ENCODE measurements at places on chromosomes 6 and 20.

DNA sequence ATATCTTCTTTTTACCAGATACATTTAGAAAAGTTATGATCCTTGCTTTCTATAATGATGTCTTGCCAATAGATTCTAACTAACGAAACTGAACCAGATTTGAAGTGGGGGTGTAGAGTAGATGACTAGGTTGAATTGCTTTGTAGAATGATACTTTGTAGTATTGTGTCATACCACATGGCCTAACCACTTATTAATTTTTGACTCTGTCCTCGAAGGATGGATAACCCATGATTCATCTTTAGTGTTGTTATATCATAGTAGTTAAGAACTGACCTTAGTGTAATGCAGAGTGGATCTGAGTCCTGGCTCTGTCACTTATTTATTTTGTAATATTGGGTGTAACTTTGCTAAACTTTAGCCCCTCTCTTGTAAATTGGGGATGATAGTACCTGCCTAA lies 4.5 kb downstream of the PHF3 start:
- DNase-seq, result no peak

DNA sequence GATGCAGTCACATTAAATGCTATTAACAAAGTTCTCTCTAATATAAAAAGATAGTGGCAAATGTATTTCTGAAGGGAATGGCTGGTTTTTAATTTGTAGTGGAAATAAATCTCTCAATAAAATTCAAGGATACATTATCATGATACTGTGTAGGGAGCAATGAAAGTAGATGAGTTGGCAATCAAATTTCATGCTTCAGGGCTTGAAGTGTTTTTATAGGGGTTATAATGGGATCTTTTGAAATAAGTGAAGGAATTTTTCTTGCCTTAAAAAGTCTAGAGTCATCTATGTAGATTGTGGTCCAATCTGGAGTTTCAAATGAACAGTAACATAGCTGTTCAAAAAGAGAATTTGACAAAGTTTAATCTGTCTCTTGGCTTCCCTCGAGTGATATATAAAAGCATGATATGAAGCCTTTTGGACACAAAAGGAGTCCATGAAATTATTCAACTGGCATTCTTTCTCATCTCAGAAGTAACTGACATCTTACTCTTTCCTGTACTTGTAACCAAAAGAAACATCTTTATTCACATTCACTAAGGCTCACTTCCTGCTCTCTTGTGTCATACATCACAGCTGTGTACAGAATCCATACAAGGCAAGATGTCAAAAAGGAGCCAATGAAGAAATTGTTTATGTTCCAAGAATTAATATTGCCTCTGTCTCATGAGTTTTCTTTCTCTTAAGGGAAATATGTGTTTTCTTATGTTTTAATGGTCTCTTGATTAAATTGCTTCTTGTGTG lies 591.0 kb upstream of the GJE1 start:
- DNase-seq, result no peak

GRCh38 chr6:135087403-135087802 lies 32.8 kb upstream of the HBS1L start:
- peak; percentile 85 for DNase-seq

GRCh38 chr6:89045576-89045975 lies 35.0 kb upstream of the PNRC1 start:
- no peak for DNase-seq

GRCh38 chr6:41799559-41799911 lies 12.0 kb downstream of the TOMM6 start:
- DNase-seq, result no peak

DNA sequence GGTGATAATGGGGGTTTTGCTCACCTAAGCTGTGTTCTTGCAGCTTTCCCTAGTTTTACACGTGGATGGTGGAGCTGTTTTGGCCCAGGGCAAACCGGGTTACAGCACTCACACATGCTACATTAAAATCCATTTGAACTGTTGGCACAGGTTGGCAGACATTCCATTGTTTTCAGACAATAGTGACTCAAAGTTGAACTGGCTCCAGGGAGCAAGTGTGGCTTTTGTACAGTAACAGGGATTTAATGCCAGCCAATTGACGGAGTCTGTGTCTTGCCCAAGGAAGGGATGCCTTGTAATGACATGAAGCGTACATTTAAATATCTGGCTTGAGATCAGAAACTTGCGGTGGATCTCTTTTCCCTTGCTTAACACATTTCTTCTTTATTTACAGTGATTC lies 183.1 kb downstream of the DTNBP1 start:
- DNase-seq, result no peak

- DNase-seq, result peak; percentile 60
Observed at GRCh38 chr6:44918671-44919296, 409.3 kb upstream of the RUNX2 start.

- DNase-seq, result peak; percentile 95
Observed at GRCh38 chr20:38143646-38144554, 21.2 kb downstream of the TGM2 start.

DNA sequence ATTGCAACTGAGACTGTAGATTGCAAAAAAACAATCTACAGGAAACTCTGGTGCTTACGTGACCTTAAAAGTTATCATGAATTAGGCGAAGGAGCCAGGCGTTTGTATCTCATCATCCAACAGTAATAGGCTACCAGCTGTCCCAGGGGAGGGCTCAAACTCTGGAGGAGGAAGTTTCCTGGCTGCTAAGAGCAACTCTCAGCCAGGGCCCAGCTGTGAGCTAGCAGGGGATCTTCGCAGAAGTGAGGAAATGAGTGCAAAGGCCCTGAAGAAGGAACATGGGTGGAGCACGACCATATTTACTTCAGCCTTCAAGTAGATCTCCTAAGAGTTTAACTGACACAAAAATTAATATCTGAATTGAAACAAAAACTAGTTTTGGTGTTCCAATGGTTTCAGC lies 686.9 kb upstream of the MAP3K7 start:
- no peak for DNase-seq

- DNase-seq, result no peak
Observed at GRCh38 chr20:63345328-63346100, 15.6 kb downstream of the CHRNA4 start.

- no peak for DNase-seq
Observed at GRCh38 chr20:40738976-40739375, 49.9 kb upstream of the MAFB start.

- DNase-seq, result peak; percentile 53
Observed at GRCh38 chr6:35719830-35720733, 16.8 kb upstream of the ARMC12 start.

DNA sequence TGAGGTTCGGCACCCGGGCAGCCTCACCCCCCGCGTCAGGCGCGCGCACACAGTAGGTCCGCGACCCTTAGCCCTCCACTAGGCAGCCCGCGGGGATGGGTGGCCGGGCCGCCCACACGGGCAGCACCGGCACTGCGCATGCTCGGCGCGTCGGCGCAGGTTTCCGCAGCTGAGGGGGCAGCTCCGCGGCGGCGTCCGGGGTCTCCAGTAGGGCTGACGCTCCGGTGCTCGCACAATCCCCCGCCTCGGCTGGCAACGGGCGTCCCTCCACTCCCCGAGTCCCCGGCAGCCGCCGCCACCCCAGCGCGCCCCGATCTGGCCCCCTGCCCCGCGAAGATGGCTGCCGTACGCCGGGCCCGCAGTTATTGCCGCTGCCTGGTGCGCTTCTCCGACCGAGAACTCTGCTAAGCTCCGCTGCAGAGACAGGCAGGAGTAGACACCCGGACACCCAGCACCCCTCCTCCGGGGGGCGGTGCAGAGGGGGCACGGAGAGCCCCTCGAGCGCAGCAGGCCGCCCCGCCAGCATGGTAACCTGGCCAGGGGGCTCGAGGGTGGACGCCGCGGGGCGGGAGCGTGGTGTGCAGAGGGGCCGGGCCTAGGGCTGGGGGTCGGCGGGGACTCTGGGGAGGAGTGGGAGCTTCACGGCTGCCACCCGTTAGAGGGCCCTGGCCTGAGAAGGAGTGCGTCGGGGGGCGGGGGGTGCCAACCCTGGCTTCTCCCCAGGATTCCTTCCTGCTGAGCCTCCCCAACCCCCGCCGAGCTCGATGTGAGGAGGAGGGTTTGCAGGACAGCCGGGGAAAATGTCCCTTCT lies at the start of gene FBXO9:
Gene FBXO9 (plus strand): TSS at position 139 of the 811 bp plus-strand sequence. CDS start 386 bp downstream, at position 525.
- DNase-seq, result peak; percentile 87
